ENCODE measurements at places on chromosomes 7 and 10.

GRCh38 chr10:23157691-23158369 is 34.3 kb upstream of the PTF1A start:
- DNase-seq: peak; percentile 42

GRCh38 chr10:133464582-133465031 is 10.9 kb downstream of the SCART1 start:
- no peak for DNase-seq

GRCh38 chr10:29698773-29699490 is 64.2 kb upstream of the SVIL start:
- DNase-seq: no peak

DNA sequence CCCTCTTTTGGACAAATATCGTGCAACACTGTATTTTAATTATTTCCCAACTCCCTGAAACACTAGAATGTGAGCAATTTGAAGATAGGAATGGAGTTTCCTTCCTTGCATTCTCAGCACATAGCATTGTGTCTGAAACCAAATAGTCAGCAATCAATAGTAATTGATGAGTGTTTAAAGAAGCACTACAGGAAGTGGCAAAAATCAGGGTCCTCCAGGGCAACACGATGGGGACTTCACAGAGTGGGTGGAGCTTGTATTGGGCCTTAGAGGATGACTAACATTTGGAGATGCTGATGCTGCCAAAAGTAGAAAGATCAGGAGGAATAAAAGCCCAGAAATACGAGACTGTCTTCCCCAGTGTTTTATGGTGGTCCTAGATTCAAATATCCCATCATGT is 94.9 kb downstream of the NPSR1 start:
- no peak for DNase-seq

DNA sequence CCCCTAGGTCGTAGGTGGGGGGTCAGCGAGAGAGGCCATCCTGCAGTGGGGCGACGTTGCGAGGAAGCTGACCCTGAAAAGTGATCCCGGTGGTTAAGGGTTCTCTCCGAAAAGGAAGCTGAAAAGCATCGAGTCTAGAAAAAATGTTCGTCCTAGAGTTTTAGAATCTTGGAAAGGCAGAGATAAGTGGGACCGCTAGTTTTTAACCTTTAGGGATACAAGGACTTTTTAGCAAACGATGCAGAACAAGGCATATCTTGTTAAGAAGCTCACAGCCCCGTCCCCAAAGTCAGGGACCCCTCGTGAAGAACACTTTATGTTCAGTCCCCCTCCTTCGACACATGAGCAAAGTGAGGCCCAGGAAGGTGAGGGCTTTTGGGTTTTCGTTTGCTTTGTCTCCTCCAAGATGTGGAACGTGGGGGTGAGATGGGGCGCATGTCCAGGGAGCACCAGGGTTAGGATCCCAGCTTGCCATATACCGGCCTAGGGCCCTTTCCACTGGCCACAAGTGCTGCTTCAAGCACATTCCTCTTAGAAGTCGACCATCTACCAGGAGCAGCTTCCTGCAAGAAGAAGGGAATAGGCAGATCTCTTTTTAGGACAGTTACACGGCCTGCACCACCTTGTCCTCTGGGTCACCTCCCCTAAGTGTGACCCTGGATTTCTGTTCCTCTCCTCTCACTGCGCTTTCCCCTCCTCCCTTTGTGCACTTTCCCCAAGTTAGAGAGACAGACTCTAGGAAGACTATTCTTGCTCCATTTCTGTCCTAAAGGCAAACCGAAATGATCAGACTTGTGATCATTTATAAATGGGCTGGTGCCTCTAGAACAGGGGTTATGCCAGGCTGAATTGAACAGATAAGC is 969 bp downstream of the SLC35G1 start:
- DNase-seq: no peak

DNA sequence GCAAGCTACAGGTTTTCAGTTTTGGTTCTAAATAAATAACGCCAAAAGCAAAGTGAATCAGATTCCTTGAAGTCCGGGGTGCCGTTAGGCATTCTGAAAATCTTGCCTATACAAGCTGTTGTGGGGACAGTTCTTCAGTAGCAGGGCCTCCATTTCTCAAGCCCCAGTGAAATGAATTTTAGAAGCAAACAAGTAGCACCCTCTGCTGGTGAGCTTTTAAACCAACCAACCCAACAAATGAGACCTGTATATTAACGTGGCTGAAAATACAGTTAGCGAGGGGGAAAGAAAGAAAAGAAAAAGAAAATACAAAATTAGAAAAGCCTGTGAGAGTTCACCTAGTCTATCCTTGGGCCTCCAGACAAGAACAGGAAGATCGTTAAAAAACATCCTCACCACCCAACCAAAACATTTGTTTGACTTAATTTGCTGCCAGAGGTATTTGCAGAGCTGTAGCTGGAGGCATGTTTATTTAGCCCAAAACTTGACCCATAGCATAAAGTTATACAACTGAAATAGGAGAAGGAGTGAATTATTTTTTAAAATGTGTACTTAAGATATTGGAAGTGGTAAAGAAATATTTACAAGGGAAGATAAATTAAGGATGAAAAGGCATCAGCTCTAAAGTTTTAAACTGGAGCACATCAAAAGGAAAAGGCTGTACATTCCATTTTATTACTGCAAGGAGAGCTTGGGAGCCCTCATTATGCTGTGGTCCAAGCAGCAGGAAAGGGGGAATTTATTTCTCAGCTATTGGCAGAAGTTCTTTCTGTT is 98.9 kb downstream of the DYNC1I1 start:
- DNase-seq: peak; percentile 63

DNA sequence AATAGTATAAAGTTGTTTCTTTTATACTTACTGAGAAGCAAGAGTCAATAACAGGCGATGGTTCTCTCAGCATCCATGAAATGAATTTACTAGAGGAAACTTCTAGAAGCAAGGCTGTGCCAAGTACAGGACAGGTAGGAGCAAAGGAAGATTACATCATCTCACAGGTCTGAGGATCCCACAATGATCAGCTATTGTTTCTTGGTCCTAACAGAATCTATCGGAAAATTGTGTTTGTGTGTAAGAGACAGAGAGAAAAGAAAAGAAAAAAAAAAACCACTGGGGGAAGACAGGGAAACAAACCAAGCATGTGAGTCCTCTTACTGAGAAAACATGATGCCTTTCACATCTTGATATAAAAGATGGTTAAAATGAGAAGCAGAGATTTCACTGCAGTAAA is 535.0 kb upstream of the NRP1 start:
- DNase-seq: no peak

DNA sequence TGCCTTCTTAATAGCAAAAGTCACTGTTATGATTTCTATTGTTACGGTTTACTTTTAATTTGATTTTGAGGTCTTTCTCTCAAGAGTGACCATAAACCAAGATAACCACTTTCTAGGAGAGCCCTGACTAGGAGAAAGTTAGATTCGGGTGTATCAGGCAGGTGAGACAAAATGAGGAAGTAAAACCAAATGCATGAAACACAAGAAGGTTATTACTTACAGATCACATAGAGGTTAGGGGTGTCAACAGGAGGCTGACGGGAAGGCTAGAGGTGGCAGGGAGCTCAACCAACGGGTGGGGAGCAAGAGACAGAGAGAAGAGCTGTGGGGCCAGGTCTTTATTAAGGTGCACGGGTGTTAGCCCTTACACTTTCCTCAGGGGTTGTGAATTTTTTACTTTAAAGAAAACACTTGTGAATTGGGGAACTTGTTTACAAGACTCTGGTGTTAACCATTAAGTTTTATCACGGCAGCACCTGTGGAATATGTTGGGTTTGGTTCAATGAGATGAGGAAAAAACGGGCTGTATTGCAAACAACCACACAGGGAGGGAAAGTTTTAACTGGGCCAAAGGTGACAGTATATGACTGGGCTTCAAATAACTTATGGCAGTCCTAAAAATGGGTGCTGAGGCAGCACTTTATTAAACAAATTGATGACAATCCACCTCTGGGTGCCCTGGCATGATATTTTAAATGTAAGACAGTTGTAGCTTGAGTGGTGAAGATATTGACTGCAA is 154.9 kb downstream of the SDHAF3 start:
- DNase-seq: no peak
